Coronary artery (tissue), 2 donors: ENCODE measurements at places on chromosomes 12 and 14.

GRCh38 chr12:48132826-48133225 is 13.7 kb downstream of the PFKM start:
- no peak for DNase-seq

GRCh38 chr14:26531894-26532293 is 65.9 kb downstream of the NOVA1 start:
- DNase-seq, result no peak

DNA sequence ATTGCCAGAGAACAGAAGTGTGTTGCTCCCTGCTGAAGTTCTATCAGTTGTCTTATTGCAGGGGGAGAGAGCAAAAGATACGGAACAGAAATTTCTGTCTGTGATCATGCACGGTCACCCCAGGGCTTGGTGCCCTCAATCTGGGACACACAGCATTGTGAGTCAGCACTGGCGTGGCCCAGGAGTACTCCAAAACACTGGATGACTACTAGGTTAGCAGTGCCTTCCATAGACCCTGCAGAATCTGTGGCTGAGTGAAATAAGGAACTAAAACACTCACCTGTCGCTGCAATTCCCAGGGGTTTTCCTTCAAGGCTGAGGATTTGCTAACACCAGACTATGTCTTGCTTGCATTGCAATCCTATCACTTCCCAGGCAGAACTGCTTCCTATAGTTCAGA is 165.5 kb downstream of the ANO6 start:
- no peak for DNase-seq

DNA sequence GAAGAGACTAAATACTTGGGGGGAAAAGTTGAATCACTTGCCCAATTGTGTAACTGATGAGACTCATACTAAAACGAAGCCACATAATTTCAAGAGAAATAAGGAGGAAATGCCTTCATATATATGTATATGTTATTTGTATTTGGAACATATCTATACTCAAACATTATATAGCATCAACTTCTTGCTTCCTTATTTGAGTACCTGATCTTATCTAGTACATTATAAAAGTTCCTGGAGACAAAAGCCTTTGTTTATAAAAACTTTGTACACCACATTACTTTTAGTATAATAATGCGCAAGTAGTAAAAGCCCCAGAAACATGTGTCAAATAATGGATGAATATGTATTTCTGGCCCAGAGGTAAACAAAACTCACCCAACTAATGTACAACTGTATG is 92.0 kb downstream of the SLC2A13 start:
- no peak for DNase-seq

- DNase-seq, result no peak
Measured at GRCh38 chr14:34300330-34300729, 161.7 kb downstream of the SPTSSA start.

DNA sequence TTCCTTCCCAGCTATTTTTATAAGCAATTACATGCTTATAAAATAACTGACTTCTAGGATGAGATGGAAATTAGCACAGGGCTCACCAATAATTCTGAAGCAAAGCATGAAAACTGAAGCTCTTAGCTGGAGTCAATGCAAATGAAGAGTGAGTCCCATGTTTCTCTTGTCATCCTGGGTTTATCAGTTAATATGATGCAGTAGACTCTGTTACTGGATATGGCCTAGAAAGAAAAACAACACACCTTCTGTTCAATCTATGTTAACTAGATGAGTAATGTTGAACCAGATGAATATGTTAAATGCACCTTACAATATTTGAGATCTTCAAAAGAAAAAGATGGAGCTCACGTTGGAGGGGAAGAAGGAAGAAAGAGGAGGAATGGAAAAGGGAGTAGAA is 229.4 kb downstream of the DUSP6 start:
- no peak for DNase-seq

GRCh38 chr12:109777544-109777943 is 55.7 kb downstream of the TRPV4 start:
- DNase-seq, result no peak

GRCh38 chr12:21369141-21369980 is 3.3 kb upstream of the IAPP start:
- no peak for DNase-seq

DNA sequence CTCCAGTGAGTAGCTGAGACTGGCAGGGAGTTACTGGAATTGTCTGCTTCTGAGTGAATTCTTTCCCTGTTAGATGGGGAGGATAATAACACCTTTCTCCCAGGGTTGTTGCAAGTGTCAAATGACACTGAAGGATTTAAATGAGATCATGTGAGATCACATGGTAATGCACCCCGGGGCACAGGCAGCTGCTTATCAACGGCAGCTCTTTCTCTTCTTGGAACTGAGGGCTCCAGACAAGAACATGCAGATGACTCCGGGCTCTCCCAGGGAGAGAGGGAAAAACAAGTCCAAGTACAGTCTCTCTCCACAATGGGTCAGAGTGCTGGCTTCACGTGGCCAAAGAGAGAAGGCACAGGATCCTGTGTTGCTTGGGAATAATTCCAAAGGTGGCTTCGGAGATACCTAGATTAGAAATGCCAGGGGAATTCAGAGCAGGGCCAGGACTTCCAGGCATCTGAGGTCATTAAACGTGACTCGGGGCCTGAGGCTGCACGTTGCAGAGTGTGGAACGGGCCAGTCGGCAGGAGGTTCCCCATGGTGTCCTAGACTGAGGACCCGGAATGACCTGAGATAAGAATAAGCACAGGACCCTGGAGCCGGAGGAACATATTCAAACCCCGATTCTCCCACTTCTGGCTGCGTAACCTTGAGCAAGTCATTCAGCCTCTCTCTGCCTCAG is 109.2 kb downstream of the PRMT8 start:
- no peak for DNase-seq

DNA sequence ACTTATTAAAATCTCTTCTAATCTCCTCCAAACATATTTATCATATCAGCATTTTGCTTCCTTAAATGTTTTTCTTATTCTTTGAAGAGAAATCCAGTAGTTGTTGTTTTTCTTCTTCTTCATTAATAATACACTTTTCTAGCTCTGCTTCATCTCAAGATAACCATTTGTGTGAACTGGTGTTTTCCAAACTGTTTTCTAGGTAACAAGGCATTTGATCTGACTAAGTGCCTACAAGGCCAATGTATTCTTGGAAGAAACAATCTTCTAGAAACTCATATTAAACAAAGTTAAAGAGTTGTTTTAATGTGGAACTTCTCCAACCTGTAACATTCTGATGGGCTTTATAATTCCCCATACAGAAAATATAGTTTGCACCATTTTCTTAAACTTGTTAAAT is 30.8 kb upstream of the IFNG start:
- DNase-seq, result no peak

DNA sequence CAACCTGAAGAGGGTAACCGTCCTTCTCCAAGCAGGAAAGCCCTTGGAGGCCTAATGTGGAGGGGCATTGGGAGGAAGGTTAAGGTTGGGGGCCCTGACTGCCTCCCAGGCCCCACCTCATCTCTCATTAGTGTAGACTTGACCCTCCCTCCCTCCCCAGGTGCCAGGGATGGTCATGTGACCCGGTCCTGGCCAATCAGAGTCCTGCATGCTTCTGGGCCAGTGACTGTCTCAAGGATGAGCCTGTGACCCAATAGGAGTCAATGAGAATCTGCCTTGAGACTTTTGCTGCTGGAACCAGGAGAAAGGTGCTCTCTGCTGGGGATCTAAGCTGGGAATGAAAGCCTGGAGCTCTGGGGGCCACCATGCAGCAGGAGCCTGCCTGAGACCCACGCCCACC is 70.8 kb downstream of the NCOR2 start:
- DNase-seq, result no peak

- DNase-seq, result no peak
Measured at GRCh38 chr14:88616697-88617096, 53.9 kb downstream of the ZC3H14 start.

DNA sequence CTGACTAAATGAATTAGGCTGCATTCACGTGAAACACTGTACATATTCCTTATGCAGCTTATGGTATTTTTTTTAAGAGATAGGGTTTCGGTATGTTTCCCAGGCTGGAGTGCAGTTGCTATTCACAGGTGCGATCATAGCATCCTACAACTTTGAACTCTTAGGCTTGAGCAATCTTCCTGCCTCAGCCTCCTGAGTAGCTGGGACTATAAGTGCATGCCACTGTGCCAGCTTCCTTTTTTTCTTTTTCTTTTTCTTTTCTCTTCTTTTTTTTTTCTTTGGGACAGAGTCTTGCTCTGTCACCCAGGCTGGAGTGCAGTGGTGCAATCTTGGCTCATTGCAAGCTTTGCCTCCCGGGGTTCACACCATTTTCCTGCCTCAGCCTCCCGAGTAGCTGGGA is 35.8 kb upstream of the SPPL3 start:
- no peak for DNase-seq

- no peak for DNase-seq
Measured at GRCh38 chr14:62661818-62662217, 383.4 kb downstream of the KCNH5 start.

- DNase-seq, result peak; percentile 75
Measured at GRCh38 chr14:77124345-77125280, 17.0 kb downstream of the ZDHHC22 start.

GRCh38 chr14:36656687-36657398 is 4.8 kb upstream of the PAX9 start:
- no peak for DNase-seq

- DNase-seq, result no peak
Measured at GRCh38 chr12:89140141-89140540, 212.2 kb downstream of the DUSP6 start.

DNA sequence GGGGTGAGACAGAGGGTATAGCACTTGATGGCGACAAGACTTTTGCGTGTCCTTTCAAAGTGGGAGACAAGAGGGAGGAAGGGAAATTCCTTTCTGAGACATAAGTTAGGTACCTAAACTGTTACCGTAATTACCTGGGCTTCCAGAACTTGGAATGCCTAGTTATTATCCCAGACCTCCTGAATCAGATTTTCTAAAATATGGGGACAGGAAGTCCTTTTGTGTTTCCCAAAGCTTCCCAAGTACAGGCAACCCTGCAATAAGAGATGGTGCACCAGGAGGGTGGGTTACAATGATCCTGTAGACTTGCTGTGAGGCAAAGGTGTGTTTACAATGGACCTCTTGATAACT is 83.9 kb downstream of the CMKLR1 start:
- DNase-seq, result no peak

- DNase-seq, result no peak
Measured at GRCh38 chr12:49264466-49264872, 413 bp upstream of the TUBA1C start.

GRCh38 chr14:100810861-100811461 is 15.0 kb upstream of the MEG3 start:
- DNase-seq, result no peak

GRCh38 chr12:50790081-50790480 is 26.2 kb downstream of the ATF1 start:
- DNase-seq, result no peak

DNA sequence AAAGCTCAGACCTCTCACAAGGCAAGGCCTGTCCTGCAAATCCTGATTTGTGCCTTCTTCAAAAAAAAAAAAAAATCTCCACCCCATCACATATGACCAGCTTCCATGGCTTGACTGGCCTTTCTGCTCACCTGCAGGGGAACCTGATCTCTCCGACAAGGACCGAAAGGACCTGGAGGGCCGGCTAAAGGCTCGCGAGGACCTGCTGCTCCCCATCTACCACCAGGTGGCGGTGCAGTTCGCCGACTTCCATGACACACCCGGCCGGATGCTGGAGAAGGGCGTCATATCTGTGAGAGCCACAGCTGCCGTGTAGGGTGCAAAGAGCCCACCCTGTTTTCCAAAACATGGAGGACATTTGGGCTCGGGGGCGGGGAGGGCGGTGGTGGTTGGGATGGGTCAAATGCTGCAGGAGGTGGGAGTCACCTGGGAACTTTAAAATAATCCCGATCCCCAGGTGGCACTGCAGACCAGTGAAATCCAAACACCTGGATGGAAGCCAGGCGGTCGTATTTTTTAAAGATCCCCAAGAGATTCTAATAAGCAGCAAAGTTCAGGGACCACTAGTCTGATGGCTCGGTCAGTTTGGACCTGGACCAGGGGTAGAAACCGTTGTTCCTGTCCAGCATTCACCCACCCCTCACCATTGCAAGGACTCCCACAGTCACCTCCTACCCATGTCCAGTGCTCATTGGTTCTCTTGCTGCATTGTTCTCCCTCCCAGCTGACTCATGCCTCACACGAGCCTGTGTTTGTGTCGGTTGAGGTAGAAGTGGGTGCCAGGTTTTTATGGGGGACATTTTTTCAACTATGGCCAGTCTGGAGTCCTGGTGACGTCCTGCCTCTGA is 44.8 kb downstream of the FOXN4 start:
- no peak for DNase-seq

DNA sequence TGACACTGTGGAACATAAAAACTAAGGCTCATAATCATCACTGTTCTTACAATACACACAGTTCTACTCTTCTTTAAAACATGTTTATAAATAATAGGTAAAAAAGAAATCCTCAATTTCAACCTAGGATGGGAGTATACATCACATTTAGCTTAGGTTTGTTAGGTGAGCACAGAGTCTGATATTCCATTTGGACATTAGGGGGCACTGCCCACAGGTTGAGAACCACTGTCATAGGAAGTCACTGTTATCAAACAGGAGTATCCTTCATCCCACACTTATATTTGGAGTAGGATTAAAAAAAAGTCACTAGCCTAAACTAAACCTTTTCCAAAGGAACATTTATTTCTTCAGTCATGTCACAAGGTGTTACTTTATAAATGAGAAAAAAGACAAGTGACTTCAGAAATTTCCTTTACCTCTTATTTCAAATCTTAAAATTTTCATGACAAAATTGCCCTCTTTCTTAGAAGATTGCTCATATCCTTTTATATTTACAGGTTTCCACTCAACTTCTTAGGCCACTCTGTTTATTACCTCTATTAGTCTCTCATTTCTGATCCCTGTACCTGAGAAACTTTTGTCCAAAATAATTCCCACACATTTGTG is 240.6 kb downstream of the CPNE8 start:
- no peak for DNase-seq

DNA sequence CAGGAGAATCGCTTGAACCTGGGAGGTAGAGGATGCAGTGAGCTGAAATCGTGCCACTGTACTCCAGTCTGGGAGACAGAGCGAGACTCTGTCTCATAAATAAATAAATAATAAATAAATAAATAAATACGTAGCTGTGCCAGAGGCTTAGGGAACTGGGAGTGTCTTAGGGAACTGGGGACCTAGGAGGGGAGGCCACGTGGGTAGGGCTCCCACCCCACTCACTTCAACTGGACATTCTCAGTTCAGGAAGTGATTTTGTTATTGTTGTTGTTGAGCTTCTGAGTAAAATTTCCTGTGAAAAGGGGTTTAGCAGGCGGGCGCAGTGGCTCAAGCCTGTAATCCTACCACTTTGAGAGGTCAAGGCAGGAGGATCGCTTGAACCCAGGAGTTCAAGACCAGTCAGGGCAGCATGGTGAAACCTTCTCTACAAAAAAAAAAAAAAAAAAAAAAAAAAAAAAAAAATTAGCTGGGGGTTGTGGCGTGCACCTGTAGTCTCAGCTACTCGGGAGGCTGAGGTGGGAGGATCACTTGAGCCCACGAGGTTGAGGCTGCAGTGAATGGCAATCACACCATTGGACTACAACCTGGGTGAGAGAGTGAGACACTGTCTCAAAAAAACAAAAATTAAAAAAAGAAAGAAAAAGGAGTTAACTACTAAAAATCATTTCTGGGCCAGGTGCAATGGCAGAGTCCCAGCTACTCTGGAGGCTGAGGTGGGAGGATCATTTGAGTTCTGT is 19.0 kb upstream of the ANKRD9 start:
- no peak for DNase-seq

- DNase-seq, result peak; percentile 80
Measured at GRCh38 chr12:120496413-120497340, 764 bp downstream of the DYNLL1 start.

GRCh38 chr12:118536306-118536906 is 160.1 kb downstream of the SUDS3 start:
- no peak for DNase-seq
